ENCODE measurements at places on chromosomes 11 and 22.

- no peak for DNase-seq
Measured at GRCh38 chr11:103636232-103636631, 400.2 kb upstream of the DDI1 start.

GRCh38 chr11:7609521-7609920 is 63.8 kb downstream of the CYB5R2 start:
- no peak for DNase-seq

DNA sequence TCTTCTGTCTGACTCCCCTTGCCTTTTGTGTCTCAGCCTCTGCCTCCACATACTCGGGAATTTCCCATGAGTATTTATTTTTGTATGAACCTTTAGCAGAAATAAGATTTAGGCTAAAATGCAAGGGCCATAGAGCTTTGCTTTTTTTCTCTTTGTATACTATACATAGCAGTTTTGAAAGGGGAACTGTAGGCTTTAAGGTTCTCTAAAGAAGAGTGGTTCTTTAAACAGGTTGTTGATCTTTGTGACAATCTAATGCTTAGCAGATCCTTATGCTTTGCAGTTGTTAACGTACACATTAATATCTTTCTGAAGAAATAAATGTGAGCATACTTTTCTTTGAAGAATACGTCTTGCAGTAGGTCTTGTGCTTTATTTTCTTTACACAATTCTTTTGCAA is 35.0 kb downstream of the TBCEL start:
- DNase-seq = no peak

GRCh38 chr11:104529906-104530305 is 366.0 kb upstream of the PDGFD start:
- no peak for DNase-seq

GRCh38 chr11:2452321-2453012 is 7.7 kb downstream of the KCNQ1 start:
- no peak for DNase-seq

- DNase-seq = no peak
Measured at GRCh38 chr22:45083659-45084305, 74.0 kb upstream of the PHF21B start.

DNA sequence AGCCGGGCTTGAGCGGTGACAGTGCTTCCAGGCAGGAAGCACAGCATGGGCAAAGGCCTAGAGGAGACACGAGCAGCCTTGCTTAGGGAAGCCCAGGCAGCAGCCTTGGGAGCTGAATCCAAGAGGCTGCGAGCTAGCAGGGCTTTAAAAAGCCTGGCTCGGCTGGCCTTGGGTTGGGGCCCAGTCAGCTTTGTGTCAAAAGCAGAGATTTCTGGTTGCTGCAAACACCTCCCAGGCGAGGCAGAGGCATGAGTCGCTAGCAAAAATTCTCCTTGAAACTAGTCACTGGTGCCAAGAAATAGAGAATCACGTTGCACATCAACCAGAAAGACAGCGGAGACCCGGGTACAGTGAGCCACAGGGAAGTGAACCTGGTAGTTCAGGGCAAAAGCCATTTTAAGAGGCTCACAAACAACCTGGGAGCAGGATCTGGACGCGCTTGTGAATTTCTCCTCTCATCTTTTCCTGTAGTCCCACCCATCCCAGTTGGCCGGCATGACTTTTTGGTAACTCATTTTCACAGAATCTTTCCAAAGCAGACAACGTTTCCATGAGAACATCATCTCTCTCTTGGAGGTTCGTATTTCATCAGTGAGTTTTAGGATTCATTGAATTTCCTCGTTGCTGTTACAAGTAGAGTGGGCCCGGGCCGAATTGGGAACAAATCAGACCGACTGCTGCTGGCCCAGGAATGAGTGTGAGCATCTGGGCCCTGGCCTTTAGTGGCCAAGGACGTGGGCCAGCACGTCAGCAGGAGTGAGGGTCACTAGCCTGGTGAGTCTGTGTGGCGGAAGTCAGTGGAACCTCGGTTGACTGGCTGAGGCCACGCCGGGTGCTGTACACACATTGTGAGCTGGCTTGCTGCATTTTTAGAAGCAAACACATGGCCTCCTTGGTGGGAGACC is 16.4 kb upstream of the FGF4 start:
- DNase-seq = no peak

- no peak for DNase-seq
Measured at GRCh38 chr11:61357233-61357893, 4.3 kb downstream of the CYB561A3 start.

GRCh38 chr22:18075101-18075719 is 2.6 kb upstream of the PEX26 start:
- DNase-seq = no peak

GRCh38 chr22:49767355-49768062 is 60.2 kb downstream of the BRD1 start:
- DNase-seq = peak; percentile 53

- peak; percentile 68 for DNase-seq
Measured at GRCh38 chr11:10823152-10823579, 14.4 kb upstream of the EIF4G2 start.

DNA sequence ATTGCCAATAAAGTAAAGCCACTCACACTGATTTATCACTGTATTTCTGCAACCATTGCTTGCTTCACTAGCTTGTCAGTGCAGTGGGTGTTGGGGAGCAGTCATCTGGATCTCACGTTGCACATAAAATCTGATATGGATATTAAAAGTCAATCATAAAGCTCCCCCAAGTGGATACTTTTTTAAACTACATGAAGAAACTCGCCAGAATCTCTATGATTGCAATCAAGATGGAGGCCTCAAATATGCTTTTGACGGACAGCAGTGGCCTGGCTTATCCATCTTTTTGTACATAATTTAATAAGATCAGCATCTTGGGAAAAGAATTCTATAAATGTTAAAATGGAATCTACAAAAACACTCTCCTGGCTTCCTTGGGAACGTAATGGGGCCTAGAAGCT is 137.7 kb downstream of the WT1 start:
- DNase-seq = no peak

DNA sequence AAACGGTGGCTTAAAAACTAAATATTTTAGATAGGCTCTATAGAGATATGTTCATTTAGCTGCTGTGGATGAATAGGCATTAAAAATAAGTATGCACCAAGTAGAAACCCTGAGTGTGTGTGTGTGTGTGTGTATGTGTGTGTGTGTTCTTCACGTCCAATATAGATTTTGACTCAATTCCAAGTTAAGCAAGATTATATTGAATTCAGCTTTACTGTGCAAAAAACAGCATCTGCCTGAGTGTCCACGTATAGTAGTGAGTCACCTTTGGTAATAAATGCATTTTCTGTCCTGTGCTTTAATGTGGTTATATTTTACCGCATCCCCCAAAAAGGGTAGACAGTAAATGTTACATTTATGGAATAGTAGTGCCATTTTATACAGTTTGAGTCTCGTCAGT is 71.2 kb downstream of the PDHX start:
- no peak for DNase-seq

DNA sequence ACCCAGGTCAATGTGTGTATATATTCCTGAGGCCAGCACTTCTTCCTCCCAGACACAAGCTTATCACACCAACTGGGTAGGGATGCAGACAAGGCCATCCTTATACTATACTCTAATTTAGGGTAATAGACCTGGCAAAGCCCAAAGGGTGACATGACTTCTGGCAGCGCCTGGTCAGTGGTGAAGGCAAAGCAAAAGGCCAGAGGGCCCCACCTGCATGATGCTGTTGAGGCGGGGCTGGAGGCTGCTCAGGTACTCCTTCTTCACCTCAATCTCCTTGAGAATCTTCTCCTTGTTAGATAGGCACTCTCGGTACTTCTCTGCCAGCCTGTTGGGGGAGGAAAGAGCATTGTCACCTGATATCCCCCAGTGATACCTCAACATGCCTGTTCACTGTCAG is 17.1 kb downstream of the THOC5 start:
- no peak for DNase-seq

DNA sequence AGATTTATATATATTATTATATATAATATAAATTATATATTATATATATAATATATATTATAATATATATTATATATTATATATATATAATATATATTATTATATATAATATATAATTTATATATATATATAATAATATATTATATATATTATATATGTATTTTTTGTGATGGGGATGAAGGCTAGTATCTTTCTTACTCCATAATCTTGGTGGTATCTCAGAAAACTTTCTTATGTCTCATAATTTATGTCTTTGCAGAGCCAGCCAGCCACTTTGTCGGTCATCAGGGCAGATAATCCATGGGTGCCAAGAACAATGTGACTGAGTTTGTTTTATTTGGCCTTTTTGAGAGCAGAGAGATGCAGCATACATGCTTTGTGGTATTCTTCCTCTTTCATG is at the start of gene OR4S1:
TSS of gene OR4S1 (plus strand) at position 301 of the 400 bp plus-strand sequence. CDS start at position 301, 0 bp downstream.
- no peak for DNase-seq

- DNase-seq = no peak
Measured at GRCh38 chr11:1826552-1827094, 8.2 kb upstream of the SYT8 start.

DNA sequence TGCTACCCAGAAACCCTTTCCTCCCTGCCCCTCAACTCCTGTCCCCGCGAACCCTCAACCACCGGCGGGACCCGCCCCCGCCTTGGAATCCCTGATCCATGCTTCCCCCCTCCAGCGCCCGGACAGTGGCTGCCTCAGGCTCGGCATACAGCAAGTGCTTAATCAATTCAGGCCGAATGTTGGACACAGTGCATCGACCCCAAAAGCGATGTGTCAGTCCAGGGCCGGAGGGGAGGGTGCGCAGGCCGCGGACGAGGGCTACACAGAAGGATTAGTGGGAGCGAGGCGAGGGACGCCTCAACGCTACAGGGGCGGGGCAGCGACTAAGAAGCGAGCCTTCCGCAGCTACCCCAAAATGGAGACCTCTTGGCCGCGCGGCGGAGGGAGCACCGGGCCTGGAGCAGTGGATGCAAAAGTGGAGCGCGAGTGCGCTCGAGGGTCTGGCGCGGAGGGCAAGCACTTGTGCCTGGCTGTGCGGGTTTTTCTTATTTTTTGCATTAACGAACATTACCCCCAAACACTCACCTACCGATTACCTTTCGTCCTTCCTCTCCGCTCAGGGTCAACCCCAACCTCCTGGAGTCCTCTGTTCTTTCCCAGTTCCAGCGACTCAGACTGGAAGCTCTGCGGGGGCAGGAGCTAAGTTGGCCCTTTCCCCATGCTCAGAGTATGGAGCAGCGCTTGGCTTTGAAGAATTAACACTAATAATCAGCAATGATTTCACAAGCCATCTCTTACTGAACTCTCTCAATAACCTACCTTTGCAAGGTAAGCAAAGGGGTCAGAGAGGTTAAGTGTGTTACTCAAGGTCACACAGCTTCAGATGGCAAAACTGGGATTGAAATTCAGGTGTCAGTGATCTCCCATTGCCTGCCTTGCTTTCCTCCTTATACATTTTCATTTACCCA is 30.0 kb upstream of the WNT11 start:
- peak; percentile 80 for DNase-seq

Measured in erythroblast (primary cell).